H1 (cell line): ENCODE measurements at places on chromosomes 12 and 14. TPM values are rescaled to one million over a fixed set of nuclear protein-coding genes. Genes with fewer than 3 reads are reported as not detected.
A peak's percentile ranks its signal among the peaks of the same experiment; 100 is the strongest.

The APOF gene
- not detected in 2 replicates for total RNA-seq

The CBLN3 gene
- total RNA-seq = 0.52 and 0.54 TPM in 2 replicates

The PTPRQ gene
- not detected in 2 replicates for total RNA-seq

The VRTN gene
- total RNA-seq = 148 and 154 TPM in 2 replicates

The TAS2R50 gene
- 0.33 and 0.50 TPM in 2 replicates for total RNA-seq

The PDE3A gene
- 3.3 and 3.4 TPM in 2 replicates for total RNA-seq

The HOXC5 gene
- not detected in 2 replicates for total RNA-seq

The MYH6 gene
- total RNA-seq = not detected in 2 replicates

The FGF6 gene
- not detected in 2 replicates for total RNA-seq

The RNFT2 gene
- total RNA-seq = 32.0 and 33.1 TPM in 2 replicates

The C2CD5 gene
- total RNA-seq = 40.4 and 45.9 TPM in 2 replicates

The SSTR1 gene
- 0.75 and 0.93 TPM in 2 replicates for total RNA-seq

The C12orf60 gene
- 1.2 and 1.5 TPM in 2 replicates for total RNA-seq

The SOAT2 gene
- not detected in 2 replicates for total RNA-seq

The PZP gene
- total RNA-seq = not detected in 2 replicates

DNA sequence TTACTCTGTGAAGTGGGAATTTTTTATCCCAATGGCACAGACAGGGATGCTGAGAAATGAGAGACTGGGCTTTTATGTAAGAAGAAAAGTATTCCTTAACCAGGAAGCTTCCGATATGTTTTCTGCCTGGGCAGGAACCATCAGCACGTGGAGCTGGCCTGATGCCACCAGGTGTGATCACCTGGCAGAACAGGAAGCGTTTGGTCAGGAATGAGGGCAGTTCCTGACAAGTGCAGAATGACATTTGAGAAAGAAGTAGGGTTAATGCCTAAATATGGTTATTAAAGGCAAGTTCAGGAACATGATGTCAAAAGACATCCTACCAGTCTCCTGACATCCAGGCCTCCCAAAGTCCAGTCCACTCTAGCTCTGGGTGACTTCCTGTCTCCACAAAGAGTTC, 210.3 kb downstream of the NUAK1 start:
- DNase-seq = no peak

- DNase-seq = no peak
Observed at GRCh38 chr14:99809360-99809759, 16.1 kb downstream of the EML1 start.

DNA sequence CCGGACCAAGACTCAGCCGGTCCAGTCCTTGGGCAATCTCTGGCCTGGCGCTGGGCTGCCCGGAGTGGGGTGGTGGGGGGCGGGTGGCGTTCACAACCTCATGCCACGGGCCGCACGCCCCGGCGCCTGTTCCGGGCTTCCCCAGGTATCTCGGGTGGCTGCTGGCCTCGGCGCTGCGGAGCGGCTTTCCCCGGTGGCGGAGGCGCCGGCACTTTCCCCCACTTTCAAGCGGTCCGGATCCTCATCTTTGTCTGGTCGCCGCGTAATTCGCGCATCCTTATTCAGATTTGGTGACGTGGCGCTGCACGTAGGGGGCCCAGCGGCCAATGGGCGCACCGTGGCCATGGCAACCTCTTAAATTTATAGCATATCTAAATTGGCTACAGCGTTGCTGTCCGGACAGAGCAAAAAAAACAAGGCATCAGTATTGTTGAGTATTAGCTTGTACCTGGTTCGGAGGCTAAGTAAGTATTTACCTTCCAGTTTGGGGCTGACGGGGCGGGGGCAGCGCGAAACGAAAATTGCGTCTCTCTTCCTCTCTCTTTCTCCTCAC, at the start of gene LHX5:
Gene LHX5 (minus strand): TSS at position 253 of the 553 bp plus-strand sequence. CDS start 373 bp downstream, outside the sequence.
- DNase-seq = no peak

- no peak for DNase-seq
Observed at GRCh38 chr14:33229269-33229929, 290.7 kb downstream of the NPAS3 start.

DNA sequence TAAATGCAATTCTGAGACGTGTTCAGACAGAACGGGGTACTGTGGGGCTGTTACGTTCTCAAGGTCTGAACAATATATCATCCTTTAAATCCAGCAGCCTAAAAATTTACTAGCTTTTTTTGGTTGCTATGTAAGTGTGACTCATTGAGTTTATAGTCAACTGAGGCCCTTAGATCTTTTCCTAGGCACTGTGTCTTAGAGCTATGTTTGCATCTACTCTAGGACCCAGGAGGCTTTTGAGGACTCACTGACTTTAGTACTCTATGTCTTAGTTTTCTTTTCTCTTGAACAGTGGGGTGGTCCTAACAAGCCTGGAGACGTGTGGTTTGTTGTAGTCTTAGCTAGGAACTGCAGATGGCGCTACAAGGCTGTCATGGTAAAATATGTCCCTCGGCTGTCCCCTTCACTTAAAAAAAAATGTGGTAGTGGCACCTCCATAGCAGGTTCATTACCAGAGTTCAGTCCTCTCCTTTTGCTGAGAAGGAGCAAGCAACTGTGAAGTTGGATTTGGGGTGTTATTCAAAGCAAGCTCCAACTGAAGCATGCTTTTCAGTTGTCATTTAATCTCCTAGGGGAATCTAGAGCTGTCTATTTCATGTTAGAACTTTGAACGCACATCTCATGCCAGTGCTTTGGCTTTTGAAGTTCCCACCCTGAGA, 8.7 kb upstream of the SPATS2 start:
- DNase-seq = peak; percentile 67

- no peak for DNase-seq
Observed at GRCh38 chr12:11917501-11917900, 153.2 kb upstream of the BCL2L14 start.

DNA sequence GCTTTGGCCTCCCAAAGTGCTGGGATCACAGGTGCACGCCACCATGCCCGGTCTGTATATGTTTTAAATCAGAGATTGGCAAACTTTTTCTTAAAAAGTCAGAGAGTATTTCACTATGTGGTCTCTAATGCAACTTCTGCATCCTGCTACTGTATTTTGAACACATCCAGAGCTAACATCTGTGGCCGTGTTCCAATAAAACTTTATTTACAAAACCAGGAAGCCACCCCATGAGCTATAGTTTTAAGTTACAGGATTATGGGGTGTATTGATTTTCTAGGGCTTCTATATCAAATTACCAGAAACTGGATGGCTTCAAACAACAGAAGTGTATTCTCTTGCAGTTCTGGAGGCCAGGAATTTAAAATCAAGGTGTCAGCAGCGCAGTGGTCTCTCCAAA, 5.3 kb upstream of the RBM19 start:
- DNase-seq = no peak

- DNase-seq = no peak
Observed at GRCh38 chr12:75864161-75864560, 167.4 kb downstream of the PHLDA1 start.

DNA sequence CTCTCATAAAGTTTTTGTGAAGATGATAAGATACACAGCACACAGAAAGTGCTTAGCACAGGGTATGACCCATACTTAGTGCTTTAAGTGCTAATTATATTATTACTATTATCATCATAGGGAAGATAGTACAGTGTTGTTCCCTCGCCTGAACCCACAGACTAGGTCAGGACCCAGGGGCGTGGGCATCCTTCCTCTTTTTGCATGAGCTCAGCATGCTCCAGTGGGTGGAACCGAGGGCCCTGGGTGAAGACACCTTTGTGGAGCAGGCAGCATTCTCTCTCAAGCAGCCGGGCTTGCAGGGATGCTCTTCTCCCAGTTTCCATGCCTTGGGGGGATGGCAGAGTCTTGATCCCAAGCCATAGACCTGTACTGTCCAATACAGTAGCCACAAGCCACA, 34.8 kb downstream of the CRACR2A start:
- DNase-seq = no peak

- DNase-seq = no peak
Observed at GRCh38 chr14:67733616-67734015, 31.9 kb downstream of the RDH12 start.

GRCh38 chr14:97432586-97432985, 635.4 kb downstream of the VRK1 start:
- DNase-seq = no peak

DNA sequence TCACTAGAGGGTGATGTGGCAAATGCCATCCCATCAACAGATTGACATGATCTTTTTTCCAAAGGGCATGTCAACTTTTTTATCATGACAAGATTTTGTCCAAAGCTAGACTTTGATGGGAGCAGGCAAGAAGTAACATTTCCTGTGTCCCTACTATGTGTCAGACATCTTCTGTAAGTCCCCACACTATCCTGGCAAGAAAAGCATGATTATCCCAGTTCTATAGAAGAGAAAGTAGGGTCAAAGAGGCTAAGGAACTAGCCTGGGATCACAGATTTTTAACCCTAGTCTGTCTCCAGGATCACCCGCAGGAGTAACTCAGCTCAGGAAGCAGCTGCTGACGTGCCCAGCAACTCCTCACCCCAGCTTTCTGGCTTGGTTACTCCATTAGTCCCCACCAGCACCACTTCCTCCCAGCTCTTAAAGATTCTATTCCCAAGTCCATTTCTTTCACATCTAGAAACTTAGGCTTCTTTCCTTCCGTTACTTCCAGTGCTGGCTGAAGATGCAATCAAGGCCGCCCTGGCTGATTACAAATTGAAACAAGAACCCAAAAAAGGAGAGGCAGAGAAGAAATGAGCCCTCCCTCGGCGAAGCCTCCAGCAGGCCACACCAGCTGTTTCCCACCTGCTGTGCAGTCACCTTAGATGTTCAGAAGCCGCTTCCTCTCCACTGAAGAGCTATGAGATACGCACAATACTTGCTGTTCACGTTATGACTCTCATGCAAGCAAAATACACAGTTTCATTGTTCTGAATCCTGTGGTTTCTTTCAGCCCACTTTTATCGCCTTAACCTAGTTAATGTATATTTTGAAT, 6.2 kb downstream of the ISCU start:
- no peak for DNase-seq

- no peak for DNase-seq
Observed at GRCh38 chr14:39160494-39160893, 9.6 kb downstream of the TRAPPC6B start.

- DNase-seq = no peak
Observed at GRCh38 chr14:68369281-68370056, 423.4 kb downstream of the ZFP36L1 start.

- no peak for DNase-seq
Observed at GRCh38 chr12:13591488-13591887, 389.9 kb downstream of the GRIN2B start.

GRCh38 chr12:12788131-12788530, 2.7 kb downstream of the APOLD1 start:
- DNase-seq = no peak

GRCh38 chr12:117166107-117166506, 24.2 kb downstream of the FBXO21 start:
- no peak for DNase-seq

GRCh38 chr14:22547313-22547947, 41.6 kb downstream of the DAD1 start:
- DNase-seq = no peak

DNA sequence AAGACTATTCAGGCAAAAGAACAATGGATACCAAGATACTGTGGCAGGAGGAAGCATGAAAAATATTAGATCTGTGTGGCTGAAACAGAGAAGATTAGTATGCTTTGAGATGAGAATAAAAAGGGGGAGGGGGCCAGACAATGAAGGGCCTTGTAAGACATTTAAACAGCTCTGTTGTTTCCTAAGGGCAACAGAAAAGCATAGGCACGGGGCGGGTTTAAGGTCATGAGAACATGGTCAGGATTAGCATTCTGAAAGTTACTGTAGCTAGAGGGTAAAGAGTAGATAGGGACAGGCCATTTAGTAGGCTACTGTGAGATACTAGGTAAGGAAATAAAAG, 18.6 kb downstream of the INTS13 start:
- no peak for DNase-seq

DNA sequence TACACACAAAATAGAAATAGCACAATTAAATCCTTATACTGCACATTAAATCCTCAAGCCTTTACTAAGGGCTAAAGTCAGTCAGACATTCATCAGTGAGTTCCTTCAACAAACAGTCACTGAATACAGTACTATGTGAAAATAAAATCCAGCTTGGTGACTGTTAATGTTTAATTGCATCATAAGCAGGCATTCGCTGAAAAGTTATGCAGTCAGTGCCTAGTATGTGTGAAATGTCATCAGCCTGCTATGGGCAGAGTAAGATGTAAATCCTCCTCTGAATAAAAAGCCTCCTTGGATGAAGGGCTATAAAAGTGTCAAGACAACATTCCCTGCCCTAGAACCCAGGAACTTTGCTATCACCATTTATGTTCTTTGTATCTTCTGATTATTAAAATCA, 116.4 kb downstream of the PRICKLE1 start:
- DNase-seq = no peak

- no peak for DNase-seq
Observed at GRCh38 chr12:76123259-76124212, 39.1 kb upstream of the NAP1L1 start.

DNA sequence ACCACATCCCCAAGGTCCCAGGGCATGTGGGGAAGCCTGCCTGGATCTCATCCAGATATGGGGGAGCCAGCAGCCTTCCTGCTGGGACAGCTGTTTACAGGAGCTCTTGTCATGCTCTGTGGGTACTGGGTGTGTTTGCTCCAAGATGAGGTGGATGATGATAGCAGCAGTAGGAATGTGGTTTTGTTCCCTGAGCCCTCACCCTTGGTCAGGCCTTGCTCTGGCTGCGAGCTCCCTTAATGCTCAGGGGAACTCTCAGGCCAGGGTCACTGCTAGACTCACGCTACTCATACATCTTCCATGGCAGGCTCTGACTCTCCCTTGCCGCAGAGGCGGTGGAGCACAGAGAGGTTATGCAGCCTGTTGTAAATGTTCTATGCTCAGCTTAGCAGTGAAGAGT, 990.3 kb downstream of the AACS start:
- DNase-seq = no peak

DNA sequence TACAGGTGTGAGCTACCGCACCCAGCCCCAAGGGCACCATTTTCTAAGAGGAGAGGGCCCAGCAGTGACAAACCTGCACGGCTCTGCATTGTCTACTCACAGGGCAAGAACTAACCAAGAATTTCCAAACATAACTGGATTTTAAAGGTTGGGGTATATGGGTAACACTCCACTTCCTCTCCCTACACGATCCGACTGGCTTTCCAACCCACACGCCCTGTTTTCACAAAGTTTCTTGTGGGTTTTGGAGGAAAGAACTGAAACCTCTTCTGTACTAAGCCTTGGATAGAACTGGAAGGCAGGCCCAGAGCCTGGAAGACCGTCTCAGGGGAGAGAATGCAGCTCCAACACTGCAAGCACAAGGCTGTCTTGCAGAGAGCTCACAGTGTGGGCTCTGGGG, 24.9 kb downstream of the SNRNP35 start:
- no peak for DNase-seq

DNA sequence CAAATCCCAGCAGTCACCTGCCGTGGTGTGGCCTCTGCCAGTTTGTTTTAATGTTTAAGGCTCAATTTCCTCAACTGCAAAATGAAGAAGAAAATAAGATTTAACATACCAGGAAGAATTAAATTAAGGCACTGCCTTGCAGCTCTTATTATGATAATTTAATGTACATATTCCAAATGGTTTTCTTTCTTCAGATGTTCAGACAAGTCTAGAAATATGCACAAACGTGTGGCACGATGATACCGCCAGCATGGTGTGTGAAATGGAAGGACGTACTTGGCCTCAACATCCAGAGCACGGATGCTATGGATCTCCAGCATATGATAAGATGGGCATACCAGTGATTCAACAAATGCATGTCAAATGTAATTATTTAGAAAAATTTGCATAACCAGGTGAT, 959.4 kb upstream of the TMEM132C start:
- no peak for DNase-seq

- no peak for DNase-seq
Observed at GRCh38 chr14:42778984-42779383, 1172.3 kb downstream of the LRFN5 start.

GRCh38 chr12:3295646-3296408, 195.2 kb upstream of the PRMT8 start:
- DNase-seq = no peak

GRCh38 chr12:15893260-15893659, 11.1 kb downstream of the STRAP start:
- no peak for DNase-seq

GRCh38 chr12:94566345-94566744, 84.0 kb downstream of the TMCC3 start:
- DNase-seq = no peak
